ENCODE measurements at places on chromosomes 5 and 9.

- no peak for DNase-seq
Observed at GRCh38 chr5:15655683-15656082, 155.7 kb downstream of the FBXL7 start.

- no peak for DNase-seq
Observed at GRCh38 chr9:80013891-80014290, 442.1 kb downstream of the TLE4 start.

GRCh38 chr5:24053737-24054136 is 546.3 kb downstream of the PRDM9 start:
- no peak for DNase-seq

GRCh38 chr5:97090944-97091343 is 51.5 kb downstream of the LIX1 start:
- DNase-seq = no peak

- no peak for DNase-seq
Observed at GRCh38 chr9:124782661-124783574, 6.0 kb downstream of the OLFML2A start.

DNA sequence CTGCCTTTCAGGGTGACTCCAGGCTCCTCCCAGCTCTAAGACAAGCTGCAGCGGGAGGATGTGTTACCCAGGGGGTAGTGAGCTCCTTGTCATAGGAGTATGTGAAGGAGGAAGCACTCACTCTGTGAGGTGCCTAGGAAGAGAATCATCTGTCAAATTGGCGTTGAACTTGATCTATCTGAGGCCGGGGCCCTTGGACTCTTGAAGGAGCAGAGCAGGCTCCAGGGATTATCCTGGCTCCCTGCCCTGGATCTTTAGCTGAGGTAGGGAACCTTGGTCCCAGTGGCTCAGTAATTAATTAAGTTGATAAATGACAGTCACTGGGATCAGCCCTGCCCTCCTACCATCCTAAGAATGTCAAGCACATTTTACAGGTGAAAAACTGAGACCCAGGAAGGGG is 15.5 kb downstream of the ADGRD2 start:
- DNase-seq = no peak

- DNase-seq = no peak
Observed at GRCh38 chr9:93115486-93116071, 18.5 kb downstream of the NINJ1 start.

DNA sequence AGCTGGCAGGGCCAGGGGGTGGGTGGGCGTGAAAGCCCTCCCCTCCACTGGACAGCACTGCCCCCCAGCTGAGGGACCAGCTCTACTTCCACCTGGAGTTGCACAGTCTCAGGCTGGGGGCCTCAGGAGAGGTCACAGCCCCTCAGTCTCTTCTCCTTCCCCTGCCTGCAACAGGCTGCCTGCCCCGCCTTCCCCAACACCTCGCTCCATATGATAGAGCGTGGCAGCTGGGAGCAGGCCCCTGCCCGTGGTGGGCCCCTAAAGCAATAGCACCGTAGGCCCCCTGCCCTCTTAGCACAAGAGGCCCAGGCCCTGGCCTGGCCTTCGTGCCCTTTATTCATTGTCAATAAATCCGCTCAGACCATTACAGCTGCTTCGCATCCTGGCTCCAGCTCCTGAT is 3.9 kb downstream of the RELL2 start:
- no peak for DNase-seq

DNA sequence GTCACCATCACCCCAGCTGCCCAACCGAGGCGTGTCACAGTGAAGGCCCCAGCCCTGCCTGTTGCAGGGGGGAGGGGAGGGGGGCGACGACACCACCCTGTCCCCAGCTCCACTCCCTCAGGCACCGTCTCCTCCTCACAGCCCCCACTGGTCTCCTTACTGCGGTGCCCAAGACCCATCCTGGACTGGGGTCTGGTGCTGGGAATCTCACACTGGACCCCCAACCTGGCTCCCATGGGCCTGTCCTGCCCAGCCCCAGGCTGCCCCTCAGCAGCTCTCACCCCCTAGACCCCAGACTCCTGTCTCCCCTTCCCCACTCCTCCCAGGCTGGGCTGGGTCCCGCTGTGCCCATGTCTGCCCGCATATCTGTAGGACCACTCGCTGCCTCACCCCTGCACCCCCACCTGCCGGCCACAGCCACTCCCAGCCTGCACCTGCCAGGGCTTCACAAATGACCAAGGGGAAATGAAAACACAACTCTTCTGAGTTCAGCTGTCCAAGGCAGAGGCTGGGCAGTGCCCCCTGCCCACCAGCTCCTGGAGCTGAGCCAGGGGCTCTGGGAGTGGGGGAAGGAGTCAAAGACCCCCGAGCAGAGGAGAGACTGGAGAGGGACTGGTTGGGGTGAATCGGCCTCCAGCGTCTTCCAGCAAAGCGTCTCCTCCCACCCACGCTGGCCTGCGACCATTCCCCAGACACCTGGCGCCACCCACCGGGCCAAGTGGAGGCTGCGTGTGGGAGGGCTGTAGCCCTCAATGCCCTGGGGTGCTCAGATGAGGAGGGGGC is 32.6 kb upstream of the EGFL7 start:
- DNase-seq = peak; percentile 61
